Posterior vena cava (tissue), 2 donors: ENCODE measurements at places on chromosomes 5 and 9. TPM values are rescaled to one million over a fixed set of nuclear protein-coding genes. Genes with fewer than 3 reads are reported as not detected.

GRCh38 chr9:107284636-107285035, 1.6 kb downstream of the RAD23B start:
- DNase-seq = no peak

DNA sequence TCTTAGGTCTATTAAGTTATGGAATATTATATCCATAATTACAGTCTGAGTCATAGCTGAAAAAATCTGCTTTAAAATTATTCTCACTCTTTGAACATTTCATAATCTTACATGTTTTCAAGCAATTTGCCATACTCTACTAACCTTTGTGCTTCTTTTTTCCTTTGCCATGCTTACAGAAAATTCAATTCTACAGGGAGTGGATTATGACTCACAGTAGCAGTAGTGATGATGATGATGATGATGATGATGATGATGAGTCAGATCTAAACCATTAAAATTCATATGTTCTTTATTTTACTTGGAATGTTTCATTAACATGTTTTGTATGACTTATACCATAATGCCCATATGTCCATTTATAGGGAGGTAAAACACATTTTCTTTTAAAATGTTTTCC, 207.1 kb downstream of the VPS13A start:
- DNase-seq = no peak

The LCN12 gene
- 0.62 TPM for total RNA-seq

- DNase-seq = no peak
Measured at GRCh38 chr5:36660397-36661049, 54.1 kb downstream of the SLC1A3 start.

GRCh38 chr9:98930792-98931191, 12.9 kb upstream of the COL15A1 start:
- no peak for DNase-seq

The TTF1 gene
- total RNA-seq = 12.0 TPM

The C1QTNF2 gene
- 9.7 TPM for total RNA-seq

The SOX30 gene
- total RNA-seq = 0.29 TPM

GRCh38 chr9:23766613-23767012, 59.4 kb downstream of the ELAVL2 start:
- DNase-seq = no peak

The CKMT2 gene
- 18.6 TPM for total RNA-seq

DNA sequence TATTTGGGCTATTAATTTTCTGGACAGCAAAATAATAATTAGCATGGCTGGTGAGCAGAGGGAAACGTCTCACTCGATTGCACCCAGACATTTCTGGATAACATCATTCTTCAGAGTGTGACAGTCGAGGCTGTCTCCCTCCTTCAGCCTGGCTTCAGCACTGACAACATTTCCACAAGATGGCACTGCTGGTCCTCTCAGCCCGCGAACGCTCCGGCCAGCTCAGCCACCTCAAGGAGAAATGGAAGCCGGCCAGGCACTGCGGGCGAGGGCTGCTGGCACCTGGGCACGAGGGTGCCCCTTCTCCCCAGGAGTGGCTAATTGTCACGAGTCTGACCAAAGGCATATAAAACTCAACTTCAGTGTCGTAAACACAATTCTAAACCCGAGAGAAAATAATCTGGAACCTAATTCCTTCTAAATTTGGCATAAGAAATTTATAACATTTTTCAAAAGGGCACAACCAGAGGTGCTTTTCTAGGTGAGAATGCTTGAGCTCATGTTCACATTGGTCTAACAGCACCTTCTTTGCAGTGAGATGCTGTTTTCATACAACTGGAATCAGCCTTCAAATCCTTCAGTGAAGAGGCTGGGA, 65.9 kb downstream of the DAP start:
- peak; percentile 87 for DNase-seq

DNA sequence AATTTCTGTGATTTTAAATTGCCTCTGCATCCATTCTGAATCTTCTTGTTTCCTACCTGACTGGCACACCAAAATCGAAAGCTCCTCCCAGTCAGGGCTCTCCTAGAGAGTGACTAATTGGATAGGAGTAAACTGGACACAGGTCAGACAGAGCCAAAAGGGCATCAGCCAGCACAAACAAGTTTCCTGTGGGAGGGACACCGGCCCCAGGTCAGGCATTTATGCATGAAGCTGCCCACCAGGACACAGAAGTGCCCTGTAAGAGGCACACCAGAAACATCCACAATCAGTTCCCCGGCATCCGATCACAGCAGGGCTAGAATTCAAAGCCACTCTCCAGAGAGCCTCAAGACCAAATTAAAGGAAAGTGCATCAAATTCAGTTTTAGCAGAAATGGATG, 78.4 kb downstream of the SFXN1 start:
- no peak for DNase-seq

The PTGDS gene
- 475 TPM for total RNA-seq

The PDE8B gene
- total RNA-seq = 15.1 TPM

The DEPDC1B gene
- 0.67 TPM for total RNA-seq

- DNase-seq = no peak
Measured at GRCh38 chr9:120486347-120486746, 93.6 kb downstream of the CDK5RAP2 start.

DNA sequence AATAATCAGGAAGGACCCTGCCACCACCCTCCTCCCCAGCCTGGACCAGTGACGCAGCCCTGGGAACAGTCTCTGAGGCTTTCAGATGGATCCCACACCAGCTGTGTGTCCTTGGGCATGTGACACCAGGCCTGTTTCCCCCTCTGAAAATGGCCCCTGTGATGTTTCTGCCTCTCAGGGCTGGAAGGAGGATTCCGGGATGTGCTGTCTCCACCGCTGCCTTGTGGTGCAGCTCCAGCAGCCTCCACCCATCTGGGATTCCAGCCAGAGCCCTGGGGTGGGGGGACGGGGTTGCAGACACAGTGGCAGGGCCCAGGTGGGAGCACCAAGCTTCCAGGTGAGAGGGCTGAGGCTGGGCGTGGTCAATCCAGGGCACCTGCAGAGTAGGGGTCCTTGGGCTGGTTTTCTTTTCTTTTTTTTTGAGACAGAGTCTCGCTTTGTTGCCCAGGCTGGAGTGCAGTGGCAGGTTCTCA, 179.7 kb upstream of the IER5L start:
- DNase-seq = no peak

DNA sequence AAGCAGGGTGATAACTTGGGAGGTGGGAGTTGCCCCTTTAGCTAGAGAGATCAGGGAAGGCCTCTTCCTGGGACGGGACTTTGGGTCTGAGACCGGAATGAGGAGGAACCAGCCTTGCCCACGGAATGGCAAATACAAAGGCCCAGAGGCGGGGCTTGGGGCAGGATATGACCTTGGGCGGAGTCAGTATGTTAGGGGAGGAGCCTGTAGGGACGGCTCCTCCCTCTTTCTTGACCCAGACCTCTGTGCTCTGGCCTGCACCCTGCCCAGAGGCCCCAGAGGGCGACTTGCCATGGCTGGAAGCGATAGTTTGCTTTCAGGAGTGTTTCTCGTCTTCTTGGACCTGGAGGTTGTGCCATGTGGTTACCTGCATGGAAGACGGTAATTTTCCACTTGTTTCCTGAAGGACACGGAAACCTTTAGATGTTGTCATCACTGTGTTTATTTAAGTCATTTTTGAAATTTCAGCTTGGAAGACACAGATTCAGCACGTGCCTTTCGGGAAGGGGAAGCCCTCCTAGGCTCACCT, 85.6 kb downstream of the DAB2IP start:
- DNase-seq = no peak

DNA sequence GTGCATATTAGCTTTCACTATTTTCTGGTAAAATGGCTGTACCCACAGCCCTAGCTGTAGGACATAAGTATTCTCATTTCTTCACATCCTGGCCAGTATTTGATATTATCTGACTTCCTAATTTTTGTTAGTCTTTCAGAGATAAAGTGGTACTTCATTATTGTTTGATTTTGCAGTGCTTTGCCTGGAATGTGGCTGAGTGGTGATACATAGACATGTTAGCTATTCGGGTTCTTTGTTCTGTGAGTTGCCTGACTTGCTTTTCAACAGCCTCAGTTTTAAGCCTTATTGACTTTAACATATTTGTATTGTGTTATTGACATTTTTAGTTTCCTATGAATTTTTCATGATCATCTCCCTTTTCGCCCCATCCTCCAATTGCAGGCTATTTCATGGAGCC, 161.1 kb downstream of the GABBR2 start:
- DNase-seq = no peak

GRCh38 chr9:91647371-91647770, 223.7 kb upstream of the NFIL3 start:
- DNase-seq = no peak

DNA sequence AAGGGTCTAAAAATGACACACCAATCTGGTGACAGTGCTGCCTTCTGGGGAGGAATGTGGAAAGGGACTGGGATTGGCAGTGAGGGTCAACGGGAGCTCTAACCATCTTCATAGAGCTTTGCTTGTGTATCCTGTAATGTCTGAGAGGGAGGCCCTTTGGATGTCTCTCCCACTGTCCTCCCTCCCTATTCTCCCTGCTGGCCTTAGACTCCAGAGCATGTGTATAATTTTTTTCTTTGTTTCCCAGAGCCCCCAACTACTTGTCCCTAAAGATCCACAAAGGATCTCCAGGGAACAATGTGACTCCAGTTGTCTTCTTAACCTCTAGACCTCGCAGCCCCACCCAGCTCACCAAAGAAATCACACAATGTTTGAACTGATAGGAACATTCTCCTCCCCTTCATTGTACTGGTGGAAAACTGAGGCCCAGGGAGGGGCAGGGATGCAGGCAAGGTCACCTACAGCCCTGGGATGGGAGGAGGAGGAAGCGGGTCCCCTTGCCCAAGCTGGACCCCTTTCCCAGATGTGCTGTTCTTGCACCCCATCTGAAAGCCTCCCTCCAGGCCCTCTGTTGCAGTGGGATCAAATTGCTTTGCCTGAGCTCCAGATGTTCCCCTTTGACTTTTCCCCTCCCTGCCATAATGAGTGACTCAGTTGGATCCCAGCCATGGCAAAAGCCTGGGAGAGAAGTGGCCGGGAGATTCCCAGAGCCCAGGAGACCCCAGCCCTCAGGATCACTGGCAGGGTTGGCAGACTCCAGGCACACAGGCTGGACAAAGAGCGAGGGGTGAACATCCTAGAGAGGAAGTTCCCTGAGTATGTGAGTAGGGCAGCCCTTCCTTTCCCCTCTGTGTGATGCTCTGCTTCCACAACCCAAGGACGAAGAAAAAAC, 21.8 kb downstream of the SPARC start:
- DNase-seq = no peak

The PRUNE2 gene
- 357 TPM for total RNA-seq

DNA sequence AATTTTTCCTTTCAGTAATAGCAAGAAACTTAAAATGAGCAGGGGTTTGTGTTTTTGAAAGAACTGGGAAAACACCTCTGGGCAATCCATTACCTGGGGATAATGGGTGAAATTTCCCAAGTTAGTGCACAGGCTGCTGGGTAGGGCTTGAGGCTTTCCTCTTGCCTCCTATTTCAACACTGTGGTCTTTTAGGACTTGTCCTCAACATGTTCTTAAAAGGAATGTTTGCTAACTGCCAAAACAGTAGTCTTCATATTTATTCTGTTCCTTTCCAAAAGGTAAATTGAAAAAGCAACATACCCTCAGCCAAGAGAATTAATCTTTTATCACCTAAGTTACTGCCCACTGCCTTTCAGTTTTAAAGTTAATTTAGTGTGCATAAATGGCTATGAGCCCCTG, 158.3 kb upstream of the CCDC152 start:
- no peak for DNase-seq

GRCh38 chr5:132386644-132387286, 17.3 kb downstream of the SLC22A5 start:
- DNase-seq = peak; percentile 92

DNA sequence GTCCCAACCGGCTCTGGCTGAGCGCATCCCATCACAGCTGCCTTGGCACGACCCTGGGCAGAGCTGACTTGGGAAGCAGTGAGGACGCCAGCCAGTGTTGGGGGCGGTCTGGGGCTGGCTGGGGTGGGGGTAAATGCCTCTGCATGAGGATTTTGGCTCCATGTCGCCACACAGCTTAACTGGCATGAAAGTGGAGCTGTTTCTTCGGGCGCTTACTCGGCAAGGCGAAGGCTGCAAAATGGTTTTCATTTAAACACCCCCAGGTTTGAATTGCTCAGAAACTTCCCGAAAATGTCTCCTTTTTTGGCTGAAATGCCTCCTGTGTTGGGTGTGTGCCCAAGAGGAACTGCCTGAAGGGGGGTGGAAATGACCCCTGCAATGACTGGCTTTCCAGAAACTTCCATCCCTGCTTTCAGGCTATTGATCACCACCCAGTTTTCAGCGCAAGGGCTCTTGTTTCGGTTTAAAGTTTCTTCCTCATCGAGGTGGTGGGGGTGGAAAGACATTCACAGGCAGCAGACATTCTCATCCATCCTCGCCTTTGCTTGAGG, 38.3 kb downstream of the PTGES start:
- no peak for DNase-seq
